Muscle of arm (tissue), 14 donors: ENCODE measurements at places on chromosomes 7 and 10.

DNA sequence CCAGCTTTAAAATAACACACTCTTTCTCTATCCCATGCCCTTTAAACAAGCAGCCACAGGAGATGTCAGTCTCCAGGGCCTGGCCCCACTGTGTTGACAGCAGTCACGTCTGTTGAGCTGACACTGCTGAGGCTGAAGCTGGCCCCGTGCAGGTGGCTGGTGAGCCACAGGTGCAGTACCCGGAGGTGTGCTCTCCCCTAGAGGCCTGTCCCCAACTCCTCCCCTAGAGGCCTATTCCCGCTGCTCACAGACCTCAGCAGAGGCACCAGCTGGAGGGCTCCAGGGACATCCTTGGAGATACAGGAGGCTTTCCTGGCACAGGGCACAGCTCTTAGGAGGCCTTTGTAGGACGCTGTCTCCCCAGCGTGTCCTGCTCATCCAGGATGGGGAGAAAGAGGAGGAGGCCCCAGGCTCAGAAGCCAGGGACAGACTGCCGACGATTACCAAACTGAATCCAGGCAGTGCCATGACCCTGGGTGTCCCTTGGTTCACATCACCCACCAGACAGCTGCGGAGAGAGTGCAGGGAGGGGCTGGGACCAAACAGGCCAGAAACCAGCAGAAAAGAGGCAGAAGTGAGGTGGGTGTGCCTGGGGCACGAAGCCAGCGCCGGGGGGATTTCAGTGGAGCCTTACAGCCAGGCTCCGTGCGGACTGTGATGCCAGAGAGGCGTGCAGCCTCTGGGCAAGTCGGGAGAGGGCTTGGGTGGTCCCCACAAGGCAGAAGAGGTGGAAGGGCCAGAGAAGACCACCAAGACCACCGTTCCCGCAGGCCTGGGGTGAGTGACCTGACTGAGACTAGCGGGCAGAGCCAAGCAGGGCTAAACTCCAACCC is 18.5 kb upstream of the TTYH3 start:
- DNase-seq = no peak

GRCh38 chr7:130454959-130455358 is 14.1 kb upstream of the CEP41 start:
- DNase-seq = no peak

DNA sequence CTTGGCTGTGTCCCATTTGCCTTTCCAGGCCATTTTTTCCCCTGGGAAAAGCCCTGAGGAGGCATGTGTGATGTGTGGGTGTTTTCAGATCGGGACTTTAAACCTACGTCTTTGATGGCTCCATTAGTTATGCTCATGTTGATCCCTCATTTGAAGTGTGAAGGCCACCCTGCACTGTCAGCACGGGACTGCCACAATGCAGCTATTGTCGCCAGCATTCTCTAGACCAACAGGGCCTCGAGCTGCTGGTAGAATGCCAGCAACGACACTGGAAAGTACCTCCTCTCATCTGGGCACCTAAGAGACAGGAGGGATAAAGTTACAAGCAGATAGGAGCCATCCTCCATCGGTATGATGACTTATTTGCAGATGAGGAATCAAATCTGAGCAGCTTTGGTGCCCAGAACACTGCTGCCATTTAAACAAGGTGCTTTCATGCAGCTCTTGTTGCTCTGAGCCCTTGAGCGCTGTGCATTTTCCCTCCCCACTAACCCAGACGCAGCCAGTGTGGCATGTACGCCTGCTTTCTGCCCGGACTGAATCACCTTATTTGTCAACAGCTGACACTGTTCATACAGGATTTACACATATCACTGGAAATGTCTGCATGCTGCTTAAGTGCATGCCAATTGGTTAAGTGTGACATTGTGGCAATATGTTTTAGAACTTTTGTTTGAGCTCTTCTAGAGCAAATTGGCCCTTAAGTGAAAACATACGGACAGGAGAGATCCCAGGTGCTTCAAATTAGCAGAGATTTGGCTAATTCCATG is 175.0 kb upstream of the PITRM1 start:
- DNase-seq = no peak

DNA sequence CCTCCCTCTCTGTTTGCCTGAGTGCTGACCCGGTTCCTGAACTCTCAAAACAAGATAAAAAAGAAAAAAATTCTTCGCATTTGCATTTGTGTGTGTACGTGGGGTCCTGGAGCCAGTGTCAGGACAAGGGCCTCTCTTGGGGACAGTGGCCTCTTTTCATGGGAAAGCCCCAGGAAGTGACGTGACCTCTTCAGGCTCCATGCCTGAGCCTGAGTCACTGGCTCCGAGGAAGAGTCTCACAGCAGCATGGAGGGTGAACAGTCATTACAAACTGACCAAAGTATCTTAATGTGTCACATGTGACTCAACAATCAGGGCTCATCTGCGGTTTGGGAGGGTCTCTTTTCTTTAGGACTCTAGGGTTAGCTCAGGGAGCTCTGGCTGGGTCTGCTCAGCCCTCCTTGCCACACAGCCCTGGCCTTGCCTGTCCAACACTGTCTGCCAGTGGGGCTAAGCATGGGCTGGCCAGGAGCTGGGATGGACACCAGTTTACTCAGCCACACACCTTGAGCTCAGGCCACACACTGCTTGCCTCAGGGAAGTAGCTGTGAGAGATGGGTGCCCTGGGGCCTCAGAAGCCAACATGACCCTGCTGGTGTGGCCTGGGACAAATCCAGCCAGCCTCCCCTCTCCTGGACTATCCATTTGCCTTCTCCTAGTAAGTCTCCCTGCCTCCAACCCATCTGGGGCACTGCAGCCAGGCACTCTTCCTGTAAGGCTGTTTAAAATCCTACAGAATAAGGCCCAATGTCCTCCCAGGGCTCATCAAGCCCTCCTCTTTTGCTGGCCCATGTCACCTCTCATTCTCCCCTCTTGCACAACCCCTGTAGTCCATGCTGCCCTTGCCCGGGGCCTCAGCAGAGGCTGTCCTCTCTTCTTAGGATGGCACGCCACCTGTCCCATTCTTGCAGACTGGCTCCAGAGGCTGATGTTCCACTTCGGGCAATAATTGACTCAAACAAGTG is 10.5 kb downstream of the TMEM273 start:
- DNase-seq = peak; percentile 50

DNA sequence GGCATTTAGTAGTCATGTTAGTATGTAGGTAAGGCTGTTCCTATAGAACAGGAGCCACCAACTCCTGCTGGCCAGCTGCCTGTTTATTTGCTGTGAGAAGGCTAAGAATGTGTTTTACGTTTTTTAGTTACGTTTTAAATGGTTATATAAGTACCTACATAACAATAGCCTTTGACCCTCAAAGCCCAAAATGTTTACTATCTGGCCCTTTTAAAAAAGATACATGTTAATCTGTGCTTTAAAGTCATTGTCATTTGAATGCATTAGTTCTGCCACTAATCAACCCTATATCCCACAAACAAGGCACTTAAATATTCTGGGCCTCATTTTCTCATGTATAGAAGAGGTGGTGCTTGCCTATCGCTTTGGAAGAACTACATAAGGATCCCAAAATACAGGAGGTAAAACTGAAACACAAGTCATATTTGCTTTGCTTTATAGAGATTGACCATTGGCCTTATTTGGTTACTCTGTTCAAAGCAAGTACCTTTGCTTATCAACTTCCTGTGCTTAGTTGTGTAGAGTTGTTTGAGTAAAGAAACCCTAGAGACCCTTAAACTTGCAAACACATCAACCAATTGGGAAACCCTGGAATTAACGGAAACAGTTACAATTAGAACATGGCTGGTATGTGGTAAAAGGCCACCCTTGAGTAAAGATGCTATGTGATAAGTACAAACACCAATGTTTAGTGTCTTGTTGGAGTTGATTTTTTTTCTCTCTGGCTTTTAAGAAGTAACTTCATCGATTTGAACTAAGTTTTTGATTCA is 25.9 kb downstream of the TIMM23 start:
- no peak for DNase-seq

DNA sequence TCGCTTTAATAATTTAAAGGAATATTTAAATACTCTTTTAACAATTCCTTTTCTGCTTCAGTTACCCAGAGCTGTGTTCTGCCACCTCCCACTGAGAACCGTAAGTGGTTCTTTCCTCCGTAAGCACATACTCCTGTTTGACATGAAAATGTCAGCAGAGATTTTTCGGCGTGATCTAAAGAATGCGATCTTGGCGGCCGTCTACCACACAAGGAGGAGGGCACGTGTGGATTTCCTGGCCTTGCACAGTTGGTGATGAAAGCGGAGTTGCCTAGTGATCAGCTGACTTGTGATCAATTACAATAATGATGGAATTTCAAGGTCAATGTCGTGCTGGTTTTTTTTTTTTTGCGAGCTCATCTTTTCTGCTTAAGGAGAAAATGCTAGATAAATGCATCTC is 35.6 kb upstream of the INSIG1 start:
- DNase-seq = no peak

DNA sequence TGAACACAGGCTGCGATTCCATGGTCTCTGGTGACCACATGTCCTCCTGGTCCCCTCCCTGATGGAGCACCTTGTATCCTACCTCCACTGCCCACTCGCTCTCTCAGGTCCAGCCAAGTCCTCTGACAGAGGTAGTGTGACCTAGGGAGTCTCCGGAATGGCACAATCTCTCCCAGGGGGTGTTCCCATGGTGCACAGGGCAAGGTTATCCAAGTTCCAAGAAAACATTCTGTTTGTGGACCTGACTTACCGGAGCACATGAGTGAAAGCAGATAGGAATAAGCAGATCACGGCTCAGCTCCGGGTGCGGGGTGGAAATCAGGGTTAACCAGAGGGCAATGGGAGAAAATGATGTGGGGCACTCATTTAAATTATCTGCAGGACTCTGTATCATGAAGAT is 45.8 kb upstream of the INSIG1 start:
- DNase-seq = no peak

- DNase-seq = peak; percentile 76
Measured at GRCh38 chr7:38428041-38428440, 154.6 kb upstream of the TARP start.

DNA sequence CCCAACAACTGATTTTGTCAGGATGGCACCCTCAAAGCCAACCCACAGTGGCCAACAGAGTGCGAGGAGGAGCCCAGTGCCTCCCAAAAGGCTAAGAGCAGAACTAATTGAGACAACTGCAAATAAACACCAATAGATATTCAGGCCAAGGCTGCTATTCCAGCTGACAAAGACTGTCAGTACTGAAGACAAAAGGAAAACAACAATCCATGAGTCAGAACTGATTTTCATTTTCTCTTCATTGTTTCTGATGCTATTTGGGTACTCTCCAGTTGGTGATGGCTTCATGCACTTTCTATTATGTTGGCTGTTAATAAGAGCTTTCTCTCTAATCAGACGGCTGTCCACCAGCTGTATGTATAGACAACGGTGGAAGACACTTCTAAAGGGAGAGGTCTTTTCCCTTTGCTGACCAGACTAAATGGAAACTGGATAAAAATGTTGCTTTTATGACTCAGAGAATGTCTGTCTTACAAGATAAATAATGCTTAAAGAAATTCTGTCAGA is 515.9 kb downstream of the PARD3 start:
- peak; percentile 35 for DNase-seq

GRCh38 chr10:77638321-77639101 is 903 bp upstream of the KCNMA1 start:
- DNase-seq = peak; percentile 52

- DNase-seq = no peak
Measured at GRCh38 chr10:4581929-4582328, 244.1 kb upstream of the AKR1E2 start.

- no peak for DNase-seq
Measured at GRCh38 chr7:133860628-133861335, 266.4 kb upstream of the LRGUK start.

DNA sequence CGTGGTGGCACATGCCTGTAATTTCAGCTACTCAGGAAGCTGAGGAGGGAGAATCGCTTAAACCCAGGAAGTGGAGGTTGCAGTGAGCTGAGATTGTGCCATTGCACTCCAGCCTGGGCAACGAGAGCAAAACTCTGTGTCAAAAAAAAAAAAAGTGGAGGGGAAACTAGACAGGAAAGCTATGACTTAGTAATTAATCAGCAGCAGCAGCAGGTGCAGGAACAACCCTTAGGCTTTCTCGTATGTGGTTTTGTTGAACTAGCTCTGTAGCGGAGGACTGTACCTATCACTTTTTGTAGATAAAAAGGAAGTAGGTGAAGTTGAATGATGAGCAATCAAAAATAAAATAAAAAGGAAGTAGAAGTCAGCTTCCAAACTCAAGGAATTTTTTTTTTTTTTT is 76.9 kb upstream of the KMT2C start:
- DNase-seq = no peak

GRCh38 chr10:12785415-12785831 is 216.1 kb downstream of the CCDC3 start:
- no peak for DNase-seq

GRCh38 chr10:6819301-6819700 is 239.2 kb upstream of the PRKCQ start:
- DNase-seq = no peak

GRCh38 chr7:157357129-157358040 is 20.6 kb downstream of the DNAJB6 start:
- DNase-seq = no peak

DNA sequence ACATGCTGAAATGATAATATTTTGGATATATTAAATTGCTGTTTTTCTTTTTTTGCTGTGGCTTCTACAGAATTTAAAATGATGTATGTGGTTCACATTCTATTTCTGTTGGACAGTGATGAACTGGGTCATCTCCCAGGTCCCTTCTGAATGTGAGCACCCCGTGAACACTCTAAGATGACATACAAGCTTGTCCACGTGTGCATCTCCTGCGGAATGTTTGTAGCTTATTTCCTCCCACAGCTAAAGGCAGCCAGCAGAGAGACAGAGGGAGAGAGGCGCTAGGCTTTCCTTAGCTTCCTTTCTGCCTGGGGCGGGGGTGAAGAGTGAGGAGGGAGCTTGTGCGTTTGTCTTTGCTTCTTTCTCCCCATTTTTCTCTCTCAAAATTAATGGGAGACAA is 219.1 kb downstream of the EMX2 start:
- DNase-seq = no peak

DNA sequence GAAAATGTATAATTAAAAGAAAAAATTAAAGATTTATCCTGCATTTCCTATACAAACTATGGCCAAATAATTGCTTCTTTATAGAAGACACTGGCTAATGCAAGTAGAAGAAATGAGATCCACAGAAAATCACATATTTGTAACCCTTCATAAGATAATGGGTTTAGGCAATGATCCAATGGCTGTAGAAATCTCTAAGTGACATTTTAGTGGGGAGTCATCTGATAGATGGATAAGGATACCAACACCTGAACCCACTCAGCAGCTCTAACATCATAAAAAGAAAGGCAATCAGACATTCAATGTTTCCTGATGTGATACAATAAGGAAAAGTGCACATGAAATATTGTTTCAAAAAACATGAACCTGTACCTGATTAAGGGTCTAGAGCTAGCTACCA is 297.5 kb downstream of the CXCL12 start:
- DNase-seq = no peak

GRCh38 chr7:34156336-34156735 is 251.0 kb downstream of the BMPER start:
- DNase-seq = no peak
